Effector CD8-positive, alpha-beta T cell (primary cell): ENCODE measurements at places on chromosomes 7 and 10.
A peak's percentile ranks its signal among the peaks of the same experiment; 100 is the strongest.

- no peak for DNase-seq
These were observed 95.3 kb upstream of the ADO start for GRCh38 chr10:62709200-62709599.

DNA sequence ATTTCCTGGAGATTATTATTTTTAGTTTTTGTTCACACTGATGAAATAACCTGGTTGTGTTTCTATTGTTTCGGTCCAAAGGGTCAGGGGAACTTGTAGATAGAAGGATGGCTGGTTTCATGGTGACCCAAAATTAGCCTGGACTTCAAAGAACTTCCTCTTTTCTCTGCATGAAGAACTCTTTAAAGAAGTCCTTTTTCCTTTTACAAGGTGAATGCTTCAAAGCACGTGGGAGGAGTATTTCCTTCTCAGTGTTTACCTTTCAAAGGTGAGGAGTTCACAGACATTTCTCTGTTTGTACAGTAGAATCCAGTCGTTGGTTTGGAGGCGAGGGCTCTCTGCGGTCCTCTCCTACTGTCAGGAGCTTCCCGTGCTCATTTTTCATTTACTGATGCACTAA lies 561.7 kb downstream of the GATA3 start:
- DNase-seq: no peak

- peak; percentile 12 for DNase-seq
These were observed 171.1 kb upstream of the TBX20 start for GRCh38 chr7:35424869-35425495.

DNA sequence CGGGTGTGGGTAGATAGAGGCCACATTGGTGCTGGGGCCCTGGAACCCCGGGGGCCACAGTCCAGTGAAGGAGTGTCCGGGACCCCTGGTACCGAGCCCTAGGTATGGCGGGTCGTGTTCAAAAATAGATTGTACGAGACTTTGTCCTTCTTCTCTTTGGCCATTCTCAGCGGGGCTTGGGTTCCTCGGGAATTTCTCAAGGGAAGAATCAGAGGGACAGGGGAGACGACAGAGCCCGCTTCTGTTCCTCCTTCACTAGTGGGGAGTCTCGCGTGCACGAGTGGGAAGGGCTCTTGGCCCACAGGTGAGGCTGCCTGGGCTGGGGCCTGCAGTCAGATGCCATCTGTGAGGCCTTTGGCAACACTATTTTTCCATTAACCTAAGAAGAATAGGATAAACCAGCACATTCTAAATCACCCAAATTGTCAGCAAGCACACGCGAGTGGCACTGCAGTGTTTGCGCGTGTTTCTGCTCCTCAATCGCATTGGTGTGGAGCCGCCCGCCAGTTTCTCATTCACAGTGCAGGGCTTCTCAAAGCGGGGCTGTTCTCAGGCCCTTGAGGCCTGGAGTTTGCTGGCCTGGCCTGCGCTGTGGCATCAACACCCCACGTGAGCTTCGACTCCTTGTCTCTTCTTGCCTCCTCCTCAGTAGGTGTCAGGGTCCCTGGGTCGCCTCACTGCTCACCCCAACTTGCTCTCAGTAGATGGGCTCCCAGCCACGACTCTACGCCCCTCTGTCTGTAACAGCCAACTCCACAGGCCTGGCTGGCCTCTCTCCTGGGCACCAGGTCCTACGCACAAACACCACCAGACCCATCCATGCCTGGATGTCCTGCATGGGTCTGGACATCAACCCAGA lies 187.6 kb upstream of the SHH start:
- no peak for DNase-seq

DNA sequence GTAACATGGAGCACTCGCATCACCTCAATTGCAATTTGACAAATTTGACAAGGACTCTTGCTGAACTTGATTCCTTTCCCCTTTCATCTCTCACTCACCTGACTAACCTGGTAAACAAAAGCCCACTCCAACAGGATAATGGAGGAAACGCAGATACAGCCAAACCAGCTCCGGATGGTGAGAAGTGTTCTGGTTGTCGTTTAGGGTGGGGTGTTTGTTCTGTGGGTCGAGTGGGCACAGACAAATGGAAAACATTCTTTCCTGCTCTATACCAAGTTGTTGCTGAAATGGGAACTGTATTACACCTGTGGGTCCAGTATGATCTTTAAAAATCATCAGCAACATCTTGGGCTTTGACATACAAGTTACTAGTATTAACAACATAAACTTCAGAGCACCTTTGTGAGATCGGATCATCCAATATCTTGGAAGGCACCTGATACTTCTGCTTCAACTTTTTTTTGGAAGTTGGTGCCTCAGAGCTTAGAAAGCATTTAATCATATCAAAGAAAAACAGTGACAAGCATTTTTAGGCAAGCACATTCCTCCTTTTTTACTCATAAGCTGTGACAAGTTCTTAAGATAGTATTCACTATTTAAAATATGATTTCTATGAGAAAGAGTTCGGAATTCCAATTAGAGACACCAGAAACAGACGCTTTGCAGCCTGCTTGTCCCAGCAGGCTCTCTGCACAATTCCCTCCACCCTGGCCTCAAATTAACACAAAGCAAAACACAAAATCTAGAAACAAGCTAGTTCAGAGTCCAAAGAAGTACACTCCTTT lies 58.1 kb downstream of the CCDC186 start:
- DNase-seq: no peak

DNA sequence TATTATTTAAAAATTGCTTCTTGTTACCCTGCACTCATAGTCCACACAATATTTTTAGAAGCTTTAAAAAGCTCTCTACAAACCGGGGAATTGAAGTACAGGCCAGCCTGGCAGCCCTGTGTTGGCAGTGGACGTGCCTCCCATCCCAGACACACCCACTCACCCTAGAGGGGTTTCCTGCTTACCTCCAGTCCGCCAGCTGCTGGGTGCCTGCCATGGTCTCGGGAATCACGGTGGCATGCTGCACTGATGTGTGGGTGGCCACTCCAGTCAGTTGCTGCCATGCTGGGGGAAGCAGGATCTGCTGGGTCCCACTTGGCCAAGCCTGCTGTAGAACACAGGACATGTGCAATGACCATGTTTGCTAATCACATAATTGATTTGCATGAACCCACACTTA lies 80.4 kb downstream of the CLEC2L start:
- DNase-seq: no peak

GRCh38 chr7:107446988-107447387 lies 22.9 kb upstream of the GPR22 start:
- no peak for DNase-seq

GRCh38 chr7:114534953-114535352 lies 120.3 kb downstream of the FOXP2 start:
- DNase-seq: no peak

- DNase-seq: no peak
These were observed 370.4 kb downstream of the TNS3 start for GRCh38 chr7:47211519-47211973.

DNA sequence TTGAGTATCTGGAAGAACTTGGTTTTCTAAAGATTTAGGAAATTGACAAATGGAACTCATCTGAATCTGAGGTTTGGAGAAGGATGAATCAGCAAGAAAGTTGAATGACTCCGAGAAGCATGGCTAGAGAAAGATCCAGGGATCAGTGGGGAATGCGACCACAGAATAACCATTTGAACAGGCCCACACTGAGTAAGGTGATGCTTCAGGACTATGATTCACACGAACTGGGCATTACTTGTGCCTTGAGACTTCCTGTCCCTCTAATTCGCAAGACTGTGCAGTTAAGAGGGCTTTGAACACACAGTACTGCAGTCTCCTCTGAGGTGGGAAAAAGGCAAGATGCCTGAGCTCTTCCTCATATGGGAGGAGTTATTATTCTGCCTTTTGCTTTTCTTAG lies 395.5 kb upstream of the POM121L12 start:
- no peak for DNase-seq

DNA sequence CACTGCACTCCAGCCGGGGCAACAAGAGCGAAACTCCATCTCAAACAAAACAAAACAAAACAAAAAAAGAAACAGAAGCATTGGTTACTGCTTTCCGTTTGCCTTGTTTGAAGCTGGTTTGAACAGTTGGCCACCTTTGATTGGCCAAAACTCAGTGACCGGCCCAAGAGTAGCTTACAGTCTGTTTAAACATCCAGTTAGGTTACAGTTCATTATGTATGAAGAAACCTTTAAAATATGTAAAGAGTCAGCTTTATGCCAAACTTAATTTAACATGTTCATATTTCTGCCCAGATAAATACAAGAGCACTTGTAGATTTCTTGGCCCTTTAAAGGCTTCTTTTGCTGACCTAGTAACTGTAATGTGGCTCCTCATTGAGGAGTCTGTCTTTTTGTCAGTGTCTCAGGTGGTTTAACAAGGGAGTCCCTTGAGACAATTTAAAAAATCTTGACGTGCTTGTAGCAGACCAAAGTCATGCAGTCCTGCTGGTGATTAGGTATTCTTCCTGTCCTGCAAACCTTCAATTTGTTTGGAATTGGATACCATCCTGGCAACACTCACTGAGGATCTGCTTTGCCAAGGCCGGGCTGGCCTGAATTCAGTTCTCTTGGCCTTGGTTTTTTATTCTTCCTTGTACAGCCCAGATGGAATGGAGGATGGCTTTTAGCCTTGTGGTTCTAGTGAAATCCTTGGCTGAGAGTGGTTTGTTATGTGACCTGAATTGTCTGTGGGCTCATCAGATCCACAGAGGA lies 128.9 kb downstream of the PLXDC2 start:
- no peak for DNase-seq

- no peak for DNase-seq
These were observed 193.8 kb upstream of the CCDC6 start for GRCh38 chr10:60099998-60100747.

- no peak for DNase-seq
These were observed 4.6 kb downstream of the OAT start for GRCh38 chr10:124414076-124414475.

DNA sequence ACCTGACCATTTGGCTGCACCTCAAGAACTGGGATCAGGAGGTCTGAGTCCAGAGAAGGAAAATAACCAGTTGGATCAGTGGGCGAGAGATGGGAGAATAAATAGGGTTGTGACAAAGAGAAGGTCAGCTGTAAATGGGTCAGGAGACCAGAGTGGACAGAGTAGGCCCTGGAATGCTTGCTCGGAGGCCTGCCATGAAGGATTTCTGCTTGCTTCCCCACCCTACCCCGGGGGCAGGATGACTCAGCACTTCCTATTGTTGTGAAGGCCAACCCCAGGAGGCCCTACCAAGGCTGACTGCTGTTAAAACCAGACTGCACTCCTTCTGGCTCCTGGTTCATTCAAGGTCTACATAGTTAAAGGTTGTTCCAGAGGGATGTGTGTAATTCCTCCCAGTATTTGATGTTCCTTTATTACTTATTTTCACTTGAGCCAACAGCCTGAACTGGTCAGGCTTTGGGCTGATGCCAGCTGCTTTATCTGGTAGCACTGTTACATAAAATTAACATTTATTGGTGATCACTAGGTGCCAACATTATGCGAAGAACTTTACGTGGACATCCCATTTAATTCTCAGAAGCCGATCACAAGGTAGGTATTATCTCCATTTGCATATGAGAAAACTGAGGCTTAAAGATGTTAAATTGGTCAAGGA lies 27.3 kb upstream of the IFRD1 start:
- DNase-seq: no peak

GRCh38 chr7:51789489-51789888 lies 472.9 kb upstream of the COBL start:
- DNase-seq: no peak

DNA sequence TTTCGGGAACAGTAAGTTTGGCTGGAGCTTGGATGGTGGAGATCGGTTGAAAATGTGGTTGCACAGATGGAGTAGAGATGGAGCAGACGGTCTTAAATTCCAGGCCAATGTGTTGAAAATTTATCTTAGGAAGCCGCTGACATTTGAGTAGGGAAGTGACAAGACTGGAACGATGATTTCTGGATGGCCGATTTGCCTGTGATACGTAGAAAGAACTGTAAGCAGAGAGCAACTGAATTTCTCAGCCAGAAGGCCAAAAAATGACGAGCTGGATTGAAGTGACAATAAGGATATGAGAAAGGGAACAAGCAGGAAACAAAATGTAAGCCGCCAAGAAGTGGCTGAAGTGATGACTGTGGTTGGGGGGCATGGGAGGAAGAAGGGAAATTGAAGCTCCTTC lies 687 bp upstream of the ARMC3 start:
- no peak for DNase-seq

GRCh38 chr7:16014031-16014430 lies 327.5 kb upstream of the MEOX2 start:
- DNase-seq: no peak

- DNase-seq: no peak
These were observed 187.2 kb upstream of the CXCL12 start for GRCh38 chr10:44572146-44572545.
